ENCODE measurements at places on chromosomes 5 and 9.

DNA sequence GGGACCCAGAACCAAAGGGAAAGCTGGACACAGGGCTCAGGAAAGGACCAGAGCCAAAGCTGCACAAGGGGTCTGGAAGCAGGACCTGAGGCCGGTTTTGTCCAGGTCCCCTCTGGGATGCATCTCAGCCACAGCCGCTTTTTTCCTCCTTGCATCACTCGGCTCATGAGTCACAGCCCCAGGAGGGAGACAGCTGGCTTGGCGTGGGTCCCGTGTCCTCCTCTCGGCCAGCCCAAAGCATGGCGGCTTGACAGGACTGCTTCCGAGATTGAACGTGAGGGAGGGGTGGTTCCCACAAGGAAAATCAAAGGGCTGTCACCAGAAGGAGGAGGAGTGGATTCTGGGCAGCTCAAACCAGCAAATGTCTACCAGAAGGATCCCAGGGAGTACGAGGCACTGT lies 56.7 kb upstream of the CPLX2 start:
- DNase-seq = peak; percentile 91

DNA sequence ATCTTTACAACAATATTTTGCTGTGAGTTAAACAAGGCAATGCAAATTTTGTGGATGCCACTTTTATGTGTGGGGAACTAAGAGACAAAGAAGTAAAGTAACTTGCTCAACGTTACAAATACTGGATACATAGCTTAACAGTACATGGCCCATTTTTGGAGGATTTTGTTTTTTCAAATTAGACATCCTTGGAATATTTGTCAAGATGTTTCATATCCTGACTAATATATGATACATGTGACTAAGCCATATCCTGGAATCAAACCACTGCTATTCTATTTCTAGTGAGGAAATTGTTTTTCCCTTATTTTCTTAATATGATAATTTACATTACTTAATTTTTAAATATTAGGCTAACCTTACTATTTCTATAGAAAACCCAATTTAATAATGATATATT lies 529.8 kb downstream of the DMRTA1 start:
- no peak for DNase-seq

DNA sequence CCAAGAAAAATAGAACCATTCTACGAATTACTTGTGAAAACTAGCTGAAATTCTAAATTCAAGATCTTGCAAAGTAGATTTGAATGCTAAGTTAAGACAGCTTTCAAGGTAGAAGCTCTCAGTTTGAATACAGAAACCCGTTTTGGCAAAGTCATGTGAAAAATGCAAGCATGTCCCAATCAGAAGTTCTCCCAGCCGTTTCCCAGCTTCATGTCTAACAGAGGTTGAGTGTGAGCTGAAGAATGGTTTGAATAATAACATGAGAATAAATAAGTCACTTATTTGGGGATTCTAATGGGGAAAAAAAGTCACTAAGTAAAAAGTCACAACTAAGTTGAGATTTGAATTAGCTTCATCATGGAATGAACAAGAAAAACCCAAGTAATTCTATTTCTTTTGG lies 152.5 kb upstream of the MAP3K1 start:
- no peak for DNase-seq

DNA sequence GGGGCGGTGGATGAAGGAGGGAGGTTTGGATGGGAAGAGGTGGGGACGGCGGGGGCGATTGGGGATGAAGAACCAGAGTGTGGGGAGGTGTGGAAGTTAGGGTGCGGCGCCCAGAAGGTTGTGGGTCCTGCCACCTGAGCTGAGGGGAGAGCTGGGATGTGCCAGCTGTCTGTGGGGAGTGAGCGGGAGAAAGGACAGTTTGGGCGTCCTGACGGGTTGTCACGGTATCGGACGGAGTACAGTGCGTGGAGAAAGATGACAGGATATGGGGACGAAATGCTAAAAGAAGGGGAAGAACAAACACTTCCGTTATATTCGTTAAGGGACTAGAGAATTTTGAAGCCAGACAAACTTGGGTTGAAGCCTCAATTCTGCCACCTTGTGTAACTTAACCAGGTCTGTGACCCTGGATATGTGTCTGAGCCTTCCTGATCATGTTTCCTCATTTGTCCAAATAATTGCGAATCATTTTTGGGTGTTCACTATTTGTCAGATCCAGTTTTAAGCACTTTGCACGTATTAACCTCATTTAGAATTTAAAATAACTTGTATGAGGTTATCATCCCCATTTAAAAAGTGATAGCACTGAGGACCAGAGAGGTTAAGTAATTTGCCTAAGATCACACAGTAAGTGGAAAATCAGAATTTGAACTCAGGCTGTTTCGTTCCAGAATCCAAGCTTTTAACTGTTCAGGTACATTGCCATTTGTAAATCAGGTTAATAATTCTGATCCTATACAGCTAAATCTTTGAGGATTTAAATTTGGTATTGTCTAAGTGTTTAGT lies 689 bp downstream of the CNTRL start:
- no peak for DNase-seq

- no peak for DNase-seq
Measured at GRCh38 chr5:14801792-14802191, 69.8 kb downstream of the ANKH start.

GRCh38 chr9:124429530-124429867 lies 14.3 kb upstream of the PSMB7 start:
- no peak for DNase-seq

DNA sequence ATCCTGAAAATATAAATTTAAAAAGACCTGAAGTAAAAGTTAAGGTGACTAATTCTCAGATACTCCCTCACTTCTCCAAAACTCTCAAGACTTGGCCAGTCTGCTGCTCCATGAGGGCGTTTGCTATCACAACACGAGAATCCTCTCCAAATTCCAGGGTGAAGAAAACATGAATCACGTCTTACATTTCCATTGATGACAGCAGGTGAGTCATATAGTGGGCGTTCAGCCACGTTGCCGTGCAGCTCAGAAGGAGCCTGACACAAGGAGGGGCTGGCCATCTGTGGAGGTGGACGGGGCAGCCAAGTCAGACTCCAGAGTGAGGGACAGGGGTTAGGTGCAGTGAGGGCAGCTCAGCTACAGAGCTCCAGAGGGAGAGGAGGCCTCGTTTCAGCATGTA lies 555.1 kb upstream of the ADAMTS16 start:
- DNase-seq = no peak

- no peak for DNase-seq
Measured at GRCh38 chr9:80632041-80632440, 1057.3 kb downstream of the TLE1 start.

DNA sequence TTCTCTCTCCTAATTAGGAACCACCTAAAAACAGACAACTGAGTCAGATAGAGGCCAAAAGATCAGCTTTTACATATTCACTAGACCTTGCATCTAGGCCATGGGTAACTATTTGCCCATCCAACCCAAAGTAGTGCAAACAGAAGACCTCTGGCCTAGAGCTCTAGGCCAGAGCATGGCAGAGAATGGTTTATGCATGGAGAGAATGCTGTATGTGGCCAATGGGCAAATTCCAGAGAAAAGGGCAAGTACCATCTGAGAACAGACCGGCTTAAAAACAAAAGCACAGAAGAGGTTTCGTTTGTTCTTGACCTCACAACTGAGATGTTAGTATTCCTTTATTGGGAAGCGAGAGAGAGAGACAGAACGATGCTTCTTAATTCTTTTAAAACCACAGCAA lies 151.7 kb upstream of the RFX3 start:
- DNase-seq = no peak

DNA sequence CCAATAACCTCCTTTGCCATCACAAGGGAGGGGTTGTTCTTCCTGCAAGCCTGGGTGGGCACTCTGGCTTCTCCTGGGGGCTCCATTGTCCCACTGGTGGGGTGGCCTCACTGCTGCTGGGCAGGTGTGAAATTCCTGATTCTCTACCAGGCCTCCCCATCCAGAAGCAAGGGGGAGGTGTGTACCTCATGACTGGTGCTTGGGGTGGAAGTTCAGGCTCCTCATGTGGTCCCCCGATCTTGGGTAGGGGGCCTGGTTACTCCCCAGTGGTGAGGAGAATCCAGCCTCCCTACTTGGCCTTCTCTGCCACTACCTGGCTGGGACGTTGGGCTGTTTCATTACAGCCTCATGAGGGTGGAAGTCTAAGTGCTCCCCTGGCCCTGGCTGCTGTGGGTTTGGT lies 433.9 kb downstream of the IRX2 start:
- no peak for DNase-seq

DNA sequence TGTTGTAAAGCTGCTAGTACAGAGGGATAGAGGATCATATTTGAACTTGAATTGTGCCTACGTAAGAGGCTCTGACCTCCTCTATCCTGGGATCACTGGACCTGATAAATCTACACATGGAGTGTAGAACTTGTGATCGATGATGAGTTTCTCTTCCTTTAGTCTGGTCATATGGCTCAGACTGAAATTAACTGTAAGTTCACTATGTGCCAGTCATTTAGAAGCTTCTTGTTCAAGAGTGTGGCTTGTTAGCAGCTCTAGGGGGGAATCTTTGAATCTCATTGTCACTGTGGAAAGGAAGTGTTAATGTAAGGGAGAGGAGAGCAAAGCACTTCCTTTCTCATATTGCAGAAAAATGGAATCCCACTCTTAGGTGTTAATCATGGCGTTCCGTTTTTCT lies 12.1 kb downstream of the ZBTB34 start:
- no peak for DNase-seq

DNA sequence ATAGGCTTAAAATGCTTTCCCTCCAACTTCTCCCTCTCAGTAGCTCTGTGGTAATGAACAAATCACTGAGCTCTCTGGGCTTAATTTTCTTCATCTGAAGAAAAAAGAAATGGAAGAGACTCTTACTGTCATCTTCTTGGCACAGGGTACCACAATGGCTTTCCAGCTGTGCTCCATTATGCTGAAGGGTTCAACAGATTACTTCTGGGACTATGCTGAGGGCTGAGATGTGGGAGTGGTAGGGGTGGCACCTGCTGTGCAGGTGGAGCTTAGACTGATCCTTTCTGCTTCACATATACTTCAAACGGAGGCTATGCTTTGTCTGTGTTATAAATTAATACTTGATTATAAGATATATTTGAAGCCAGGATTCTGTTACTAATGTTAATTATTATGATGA lies 840.2 kb upstream of the C9orf72 start:
- no peak for DNase-seq

GRCh38 chr5:1010181-1010510 lies 1.5 kb downstream of the NKD2 start:
- no peak for DNase-seq

GRCh38 chr9:129411501-129412175 lies 209.3 kb downstream of the C9orf50 start:
- DNase-seq = no peak

- DNase-seq = no peak
Measured at GRCh38 chr5:88829054-88829453, 53.9 kb downstream of the MEF2C start.

GRCh38 chr9:111691672-111692329 lies 30.4 kb downstream of the GNG10 start:
- DNase-seq = peak; percentile 54

GRCh38 chr5:115895821-115896220 lies 54.1 kb downstream of the AP3S1 start:
- peak; percentile 45 for DNase-seq

DNA sequence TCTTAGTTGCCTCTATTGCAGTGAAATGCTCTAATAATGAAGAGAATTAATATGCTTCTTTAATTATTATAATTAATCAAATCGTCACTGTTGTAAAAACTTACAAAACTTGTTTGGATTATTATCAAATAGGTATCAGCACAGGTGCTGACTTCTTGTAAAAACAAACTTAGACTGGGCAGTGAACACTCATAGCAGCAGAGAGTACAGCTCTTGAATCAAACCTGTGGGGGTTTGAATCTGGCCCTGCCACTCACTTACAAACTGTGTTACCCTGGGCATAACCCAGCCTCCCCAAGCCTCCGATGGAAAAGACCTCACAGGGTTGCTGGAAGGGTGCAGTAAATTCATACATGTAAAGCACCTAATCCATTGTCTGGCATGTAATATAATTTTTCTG lies 35.1 kb downstream of the MAP3K1 start:
- no peak for DNase-seq

GRCh38 chr5:144390133-144390532 lies 219.5 kb downstream of the KCTD16 start:
- peak; percentile 11 for DNase-seq

DNA sequence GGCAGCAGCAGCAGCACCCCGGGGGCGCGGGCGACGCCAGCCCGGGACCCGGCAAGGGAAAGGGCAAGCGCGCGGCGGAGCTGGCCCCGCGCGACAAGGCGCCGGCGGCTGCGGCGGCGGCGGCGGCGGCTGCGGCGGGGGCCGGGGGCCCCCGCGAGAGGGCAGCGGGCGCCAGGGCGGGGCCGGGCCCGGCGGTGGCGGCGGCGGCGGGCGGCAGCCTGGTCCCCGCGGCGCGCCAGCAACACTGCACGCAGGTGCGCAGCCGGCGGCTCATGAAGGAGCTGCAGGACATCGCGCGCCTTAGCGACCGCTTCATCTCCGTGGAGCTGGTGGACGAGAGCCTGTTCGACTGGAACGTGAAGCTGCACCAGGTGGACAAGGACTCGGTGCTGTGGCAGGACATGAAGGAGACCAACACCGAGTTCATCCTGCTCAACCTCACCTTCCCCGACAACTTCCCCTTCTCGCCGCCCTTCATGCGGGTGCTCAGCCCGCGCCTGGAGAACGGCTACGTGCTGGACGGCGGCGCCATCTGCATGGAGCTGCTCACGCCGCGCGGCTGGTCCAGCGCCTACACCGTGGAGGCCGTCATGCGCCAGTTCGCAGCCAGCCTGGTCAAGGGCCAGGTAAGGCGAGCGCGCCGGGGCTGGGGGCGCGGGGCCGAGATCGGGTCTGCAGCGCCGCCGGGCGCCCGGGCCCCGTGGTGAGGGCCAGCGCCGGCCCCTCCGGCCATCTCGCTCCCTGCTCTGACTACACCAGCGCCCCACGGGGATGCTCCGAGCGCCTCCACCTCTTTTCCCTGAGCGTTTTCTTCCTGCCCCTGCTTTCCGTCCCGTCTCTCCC lies at the start of gene UBE2QL1:
TSS of gene UBE2QL1 (plus strand) at position 238 of the 843 bp plus-strand sequence. CDS start at position 273, 35 bp downstream.
- DNase-seq = peak; percentile 2

GRCh38 chr5:80372780-80373179 lies 35.1 kb upstream of the ZFYVE16 start:
- DNase-seq = no peak

- no peak for DNase-seq
Measured at GRCh38 chr5:151820903-151821302, 49.1 kb downstream of the G3BP1 start.

DNA sequence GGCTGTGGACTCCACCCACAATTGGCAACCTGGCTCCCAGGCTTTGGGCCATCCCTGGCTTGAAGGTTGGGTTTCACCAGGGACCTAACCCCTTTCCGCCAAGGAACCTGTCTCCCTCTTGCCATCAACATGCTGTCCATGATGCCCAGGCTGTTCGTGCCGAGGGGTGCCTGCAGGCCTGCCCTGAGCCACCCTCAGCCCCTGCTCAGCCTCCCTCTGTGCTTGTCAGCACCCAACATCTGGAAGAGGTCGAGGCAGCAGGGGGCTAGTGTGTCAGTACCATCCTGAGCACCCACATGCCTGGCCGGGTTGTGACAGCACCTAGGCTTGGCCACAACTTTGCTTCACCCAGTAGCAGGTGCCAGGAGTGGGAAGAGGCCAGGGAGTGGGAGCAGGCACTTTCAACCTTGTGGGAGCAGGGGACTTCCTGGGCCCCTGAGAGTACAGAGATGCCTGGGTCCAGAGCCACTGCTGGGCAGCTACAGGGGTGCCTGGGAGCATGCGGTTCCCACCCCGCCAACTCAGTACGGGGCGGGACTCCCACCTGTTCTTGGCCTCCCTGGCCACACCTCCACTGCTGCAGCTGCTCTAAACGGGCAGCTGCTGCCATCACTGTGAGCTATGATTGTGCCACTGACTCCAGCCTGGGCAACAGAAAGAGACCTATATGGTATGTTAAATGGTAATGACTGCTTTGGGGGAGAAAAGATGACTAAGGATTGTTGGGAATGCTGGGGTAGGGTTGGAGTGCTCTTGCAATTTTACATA lies 6.3 kb downstream of the PDCD1LG2 start:
- DNase-seq = peak; percentile 37
